ENCODE measurements at places on chromosomes 11 and 22. TPM values are rescaled to one million over a fixed set of nuclear protein-coding genes. Genes with fewer than 3 reads are reported as not detected.

Gene REXO2
- 103 TPM for total RNA-seq

Gene APOBEC3H
- total RNA-seq, result not detected

Gene APOA4
- total RNA-seq, result not detected

Gene PHETA2
- 14.4 TPM for total RNA-seq

Gene RAPSN
- total RNA-seq, result 0.66 TPM

Gene DEPDC7
- 0.78 TPM for total RNA-seq

Gene SLC17A6
- not detected for total RNA-seq

Gene BAIAP2L2
- 0.48 TPM for total RNA-seq

Gene FIBIN
- 80.9 TPM for total RNA-seq

Gene PRRG4
- 2.0 TPM for total RNA-seq

Gene HTATIP2
- 30.1 TPM for total RNA-seq

Gene OR56A3
- total RNA-seq, result not detected

Gene FGF4
- not detected for total RNA-seq

Gene CENATAC
- 56.4 TPM for total RNA-seq

Gene PHOX2A
- not detected for total RNA-seq

Gene CALCB
- total RNA-seq, result 0.16 TPM

Gene LDHAL6A
- not detected for total RNA-seq

Gene NXPE2
- 0.99 TPM for total RNA-seq

Gene KIRREL3
- 0.90 TPM for total RNA-seq

Gene TRPC6
- 5.4 TPM for total RNA-seq

Gene OR4D10
- total RNA-seq, result not detected

Gene PELI3
- total RNA-seq, result 15.7 TPM

Gene NLRX1
- 12.1 TPM for total RNA-seq

Gene SGSM1
- 9.5 TPM for total RNA-seq

Gene E2F8
- total RNA-seq, result 0.63 TPM

Gene SLC1A2
- 1.5 TPM for total RNA-seq

Gene TRIM51
- not detected for total RNA-seq

Gene ESAM
- total RNA-seq, result 95.1 TPM

Gene CD3D
- 3.0 TPM for total RNA-seq

Gene BACE1
- 29.0 TPM for total RNA-seq

Gene COPB1
- 92.8 TPM for total RNA-seq

Gene KDELR3
- total RNA-seq, result 12.9 TPM

Gene NFAM1
- 5.3 TPM for total RNA-seq

Gene IRAG1
- total RNA-seq, result 189 TPM

Gene GALR3
- total RNA-seq, result not detected

Gene CXCR5
- total RNA-seq, result 0.27 TPM

Gene KCTD17
- 27.5 TPM for total RNA-seq

Gene GAL3ST1
- total RNA-seq, result 2.0 TPM

Gene C11orf86
- total RNA-seq, result not detected

Gene CHST1
- 15.2 TPM for total RNA-seq

Gene MLC1
- total RNA-seq, result 0.16 TPM

Gene ASCL2
- 0.62 TPM for total RNA-seq

Gene BID
- 12.7 TPM for total RNA-seq

Gene ANO1
- total RNA-seq, result 65.6 TPM

Gene TSPAN18
- 34.8 TPM for total RNA-seq

Gene FAM180B
- total RNA-seq, result 4.8 TPM

Gene MMP7
- total RNA-seq, result 2.2 TPM

Gene KCNQ1
- total RNA-seq, result 6.2 TPM

Gene TECTA
- 0.63 TPM for total RNA-seq

Gene CCDC83
- total RNA-seq, result not detected

Gene CCDC15
- 1.5 TPM for total RNA-seq

Gene CARD16
- total RNA-seq, result 30.6 TPM

Measured in aorta (tissue), 5 donors.